Inflammatory macrophage treated with lipopolysaccharide for 4 hours (primary cell): ENCODE measurements at places on chromosomes 16 and 17.
A peak's percentile ranks its signal among the peaks of the same experiment; 100 is the strongest.

GRCh38 chr17:69428252-69428980, 13.9 kb downstream of the MAP2K6 start:
- DNase-seq = peak; percentile 90

GRCh38 chr17:50626037-50626574, 8.6 kb upstream of the ABCC3 start:
- DNase-seq = peak; percentile 57

- no peak for DNase-seq
Measured at GRCh38 chr17:73187203-73187769, 5.6 kb upstream of the COG1 start.

DNA sequence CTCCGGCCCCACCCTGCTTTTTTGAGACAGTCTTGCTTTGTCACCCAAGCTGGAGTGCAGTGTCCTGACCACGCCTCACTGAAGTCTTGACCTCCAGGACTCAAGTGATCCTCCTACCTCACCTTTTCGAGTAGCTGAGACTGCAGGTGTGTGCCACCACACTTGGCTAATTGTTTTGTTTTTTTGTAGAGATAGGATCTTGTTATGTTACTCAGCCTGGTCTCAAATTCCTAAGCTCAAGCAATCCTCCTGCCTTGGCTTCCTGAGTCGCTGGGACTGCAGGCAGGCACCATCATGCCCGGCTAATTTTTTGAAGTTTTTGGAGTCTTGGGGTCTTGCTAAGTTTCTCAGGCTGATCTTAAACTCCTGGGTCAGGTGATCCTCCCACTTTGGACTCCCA, 206.7 kb downstream of the SHISA9 start:
- DNase-seq = no peak

GRCh38 chr17:28908640-28909167, 5.8 kb upstream of the DHRS13 start:
- no peak for DNase-seq

GRCh38 chr17:77628035-77628434, 330.5 kb upstream of the TNRC6C start:
- DNase-seq = no peak

DNA sequence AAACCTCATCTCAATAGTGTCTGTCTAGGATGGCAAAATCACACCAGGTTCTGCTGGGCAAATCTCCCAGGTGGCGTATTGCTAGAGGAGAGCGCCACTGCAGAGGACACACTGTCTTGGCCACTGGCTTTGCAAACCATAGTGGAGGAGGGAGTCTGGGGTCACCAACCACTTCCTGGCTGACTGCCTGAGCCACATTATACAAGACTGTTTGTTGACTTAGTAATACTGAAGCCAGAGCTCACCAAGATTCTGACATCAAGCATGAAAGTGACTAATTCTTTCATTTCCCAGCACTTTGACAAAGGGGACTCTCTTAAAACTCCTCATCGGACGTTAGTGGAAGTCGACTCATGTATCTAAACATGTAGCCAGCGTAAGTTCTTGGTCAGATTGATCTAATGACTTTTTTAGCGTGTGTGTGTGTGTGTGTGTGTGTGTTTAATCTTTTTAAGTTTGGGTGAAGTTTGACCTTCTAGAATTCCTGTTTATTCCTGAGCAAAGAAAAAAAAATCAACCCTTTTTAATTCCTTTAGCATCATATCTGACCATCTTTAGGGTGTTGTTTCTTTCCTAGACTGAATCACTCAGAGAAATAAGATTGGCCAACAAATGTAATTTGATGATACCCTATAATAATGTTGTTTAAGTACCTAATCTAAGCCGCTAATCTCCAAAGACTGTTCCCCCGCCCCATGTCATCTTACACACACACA, 13.7 kb downstream of the PITPNC1 start:
- peak; percentile 90 for DNase-seq

DNA sequence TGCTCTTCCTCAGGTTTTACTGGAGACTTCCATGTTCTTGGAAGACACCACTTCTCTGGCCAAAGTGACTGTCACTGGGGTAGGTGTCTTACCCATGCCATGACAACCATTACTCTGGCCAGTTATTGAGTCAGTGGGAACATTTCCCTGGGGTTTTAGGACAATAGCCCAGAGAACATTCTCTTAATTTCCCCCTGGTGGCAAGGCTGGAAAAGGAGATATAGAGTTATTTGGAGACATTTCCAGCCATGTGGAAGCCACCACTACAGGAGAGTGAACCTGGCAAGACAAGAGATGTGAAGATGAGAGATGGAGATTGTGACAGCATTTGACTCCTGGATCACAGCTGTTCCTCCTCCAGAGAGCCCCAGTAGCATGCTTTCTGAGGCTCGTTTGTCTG, 106.2 kb downstream of the CDK5R1 start:
- no peak for DNase-seq

GRCh38 chr16:71676236-71676635, 48.3 kb downstream of the PHLPP2 start:
- no peak for DNase-seq

DNA sequence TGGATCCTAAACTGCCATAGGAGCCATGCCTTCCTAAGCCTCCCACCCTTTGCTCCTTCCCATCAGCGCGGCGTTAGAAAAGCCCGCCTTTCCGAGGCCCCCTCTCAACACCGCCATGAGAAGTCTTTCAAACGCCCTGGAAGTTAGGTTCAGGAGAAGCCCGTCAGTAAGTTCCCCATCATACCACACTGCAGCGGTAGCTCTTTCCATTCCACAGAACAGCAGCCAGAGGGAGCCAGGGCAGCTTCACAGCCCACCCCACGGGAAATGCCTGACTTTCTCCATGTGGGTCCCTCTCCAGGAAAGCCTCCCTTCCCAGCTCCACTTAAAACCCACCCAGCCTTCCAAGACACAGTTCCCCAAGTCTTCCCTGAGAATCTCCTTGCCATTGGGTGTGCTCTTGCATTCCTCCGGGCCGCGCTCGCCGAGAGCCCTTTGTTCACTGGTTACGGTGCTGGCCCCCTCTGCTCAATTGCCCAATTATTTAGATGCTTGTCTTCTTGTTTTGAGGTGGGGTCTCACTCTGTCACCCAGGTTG, 28.7 kb downstream of the KIAA0513 start:
- DNase-seq = peak; percentile 53
